ENCODE measurements at places on chromosomes 12 and 14. TPM values are rescaled to one million over a fixed set of nuclear protein-coding genes. Genes with fewer than 3 reads are reported as not detected.
A peak's percentile ranks its signal among the peaks of the same experiment; 100 is the strongest.

DNA sequence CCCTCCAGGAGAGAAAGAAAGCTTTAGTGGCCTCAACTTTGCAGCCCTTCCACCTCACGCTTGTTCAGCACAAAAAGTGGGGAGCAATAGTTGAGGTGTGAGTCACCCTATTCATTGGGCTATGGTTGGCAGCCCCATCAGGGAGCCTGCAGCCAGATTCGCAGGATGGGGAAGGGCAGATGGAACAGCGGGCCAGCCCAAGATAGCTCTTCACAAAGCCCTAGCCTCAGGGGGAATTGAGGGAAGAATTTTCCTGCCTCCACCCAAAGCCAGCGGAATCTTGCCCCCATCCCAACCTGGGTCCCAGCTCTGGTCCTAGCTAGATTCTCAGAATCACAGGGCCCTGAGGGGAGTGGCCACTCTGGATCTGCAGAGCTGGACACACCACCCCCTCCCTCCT lies 3.6 kb upstream of the KRT5 start:
- no peak for DNase-seq

The C12orf60 gene
- total RNA-seq, result 2.2 TPM

GRCh38 chr14:30337456-30337855 lies 221.5 kb upstream of the G2E3 start:
- DNase-seq, result no peak

DNA sequence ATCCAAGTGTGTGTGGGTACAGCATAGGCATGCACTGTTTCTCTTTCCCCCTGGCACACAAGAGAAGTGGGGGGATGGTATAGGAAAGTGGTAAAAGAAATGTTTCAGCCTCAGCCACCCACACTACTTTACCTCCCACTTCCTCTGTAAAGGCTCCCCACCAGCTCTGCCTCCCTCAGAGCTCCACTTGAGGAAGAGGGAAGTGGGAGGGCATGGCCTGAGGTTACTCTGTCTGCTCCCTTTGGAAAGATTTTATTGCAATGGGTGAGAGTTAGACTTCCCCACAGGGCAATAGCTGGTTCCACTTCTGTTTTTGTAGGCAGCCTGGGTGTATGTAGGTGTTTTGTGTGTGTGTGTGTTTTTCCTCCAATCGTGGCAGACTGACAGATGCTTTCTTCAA lies 145.3 kb downstream of the SSPN start:
- peak; percentile 1 for DNase-seq

The TMPRSS12 gene
- total RNA-seq, result not detected

DNA sequence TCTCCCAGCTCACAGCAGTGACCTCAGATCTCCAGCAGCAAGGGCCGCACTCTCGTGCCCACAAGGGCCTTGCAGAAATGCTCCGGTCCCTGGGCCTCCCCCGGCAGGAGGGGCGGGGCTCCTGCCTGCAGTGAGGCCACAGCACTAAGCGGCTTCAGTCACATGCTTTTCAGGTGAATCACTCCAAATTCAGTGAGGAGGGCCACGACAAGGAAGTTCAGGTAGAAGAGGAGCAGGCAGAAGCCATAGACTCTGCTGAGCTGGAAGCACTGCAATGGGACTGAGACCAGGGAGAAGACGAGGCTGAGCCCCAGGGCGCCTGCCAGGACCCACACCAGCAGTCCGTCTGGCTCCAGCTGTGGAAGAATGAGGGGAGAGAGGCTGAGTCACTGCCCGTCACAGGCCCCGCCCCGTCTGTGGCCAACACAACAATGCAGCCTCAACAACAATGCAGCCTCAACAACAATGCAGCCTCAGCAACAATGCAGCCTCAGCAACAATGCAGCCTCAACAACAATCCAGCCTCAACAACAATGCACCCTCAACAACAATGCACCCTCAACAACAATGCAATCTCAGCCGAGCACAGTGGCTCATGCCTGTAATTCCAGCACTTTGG lies 35.2 kb downstream of the SLC8B1 start:
- peak; percentile 32 for DNase-seq

DNA sequence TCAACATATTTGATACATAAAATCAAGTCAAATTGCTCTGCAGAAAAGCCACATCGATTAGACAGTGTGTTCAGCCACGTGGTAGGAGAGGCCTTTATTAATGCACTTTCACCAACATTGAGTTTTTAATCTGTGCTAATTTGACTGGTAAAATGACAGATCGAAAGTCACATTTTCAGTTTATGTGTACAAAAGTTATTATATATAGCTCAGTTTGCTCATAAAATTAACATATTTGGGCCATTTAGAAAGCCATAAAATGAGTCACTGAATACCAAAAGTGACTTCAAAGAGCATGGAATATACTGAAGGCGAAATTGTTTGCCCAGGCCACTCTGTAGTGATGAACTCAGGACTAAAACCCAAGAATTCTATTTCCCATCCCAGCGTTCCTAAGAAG lies 26.0 kb downstream of the C12orf42 start:
- no peak for DNase-seq

The TEX22 gene
- 2.1 TPM for total RNA-seq

The MYH6 gene
- total RNA-seq, result not detected

- DNase-seq, result no peak
Observed at GRCh38 chr12:17982556-17982955, 107.4 kb downstream of the RERGL start.

The TAS2R10 gene
- total RNA-seq, result 1.1 TPM
